ENCODE measurements at places on chromosomes 5 and 9.

DNA sequence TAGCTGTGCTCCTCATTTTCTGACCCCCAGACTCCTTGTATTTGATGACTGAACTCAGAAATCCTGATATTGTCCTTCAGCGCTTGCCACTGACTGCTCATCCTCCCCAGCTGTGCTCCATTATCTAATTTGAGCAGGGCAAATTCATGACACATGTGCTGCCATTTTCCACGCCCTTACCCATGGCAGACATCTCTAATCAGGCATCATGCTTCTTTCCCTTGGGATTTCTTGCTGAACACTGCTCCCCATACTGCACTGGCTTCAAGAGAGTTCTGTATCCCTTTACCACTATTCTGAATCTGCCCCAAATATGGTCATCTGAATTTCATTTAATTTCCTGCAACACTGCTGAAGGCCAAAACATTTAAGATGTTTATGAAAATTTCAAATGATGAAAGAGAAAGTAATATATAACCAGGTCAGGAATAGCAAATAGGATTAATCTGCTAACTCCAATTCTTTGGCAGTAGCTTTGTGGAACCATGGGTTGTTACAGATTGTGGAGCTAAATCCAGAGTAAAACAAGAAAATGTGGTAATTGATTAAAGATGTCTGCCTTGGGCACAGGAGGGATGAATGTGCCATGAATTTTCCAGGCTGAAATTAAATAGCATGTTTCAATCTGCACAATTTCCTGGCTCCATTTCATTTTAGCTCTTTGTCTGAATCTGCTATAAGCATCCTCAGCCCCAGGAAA, 93.6 kb downstream of the CYFIP2 start:
- DNase-seq = no peak

- DNase-seq = no peak
These were observed 158.9 kb downstream of the HINT1 start for GRCh38 chr5:131005963-131006684.

DNA sequence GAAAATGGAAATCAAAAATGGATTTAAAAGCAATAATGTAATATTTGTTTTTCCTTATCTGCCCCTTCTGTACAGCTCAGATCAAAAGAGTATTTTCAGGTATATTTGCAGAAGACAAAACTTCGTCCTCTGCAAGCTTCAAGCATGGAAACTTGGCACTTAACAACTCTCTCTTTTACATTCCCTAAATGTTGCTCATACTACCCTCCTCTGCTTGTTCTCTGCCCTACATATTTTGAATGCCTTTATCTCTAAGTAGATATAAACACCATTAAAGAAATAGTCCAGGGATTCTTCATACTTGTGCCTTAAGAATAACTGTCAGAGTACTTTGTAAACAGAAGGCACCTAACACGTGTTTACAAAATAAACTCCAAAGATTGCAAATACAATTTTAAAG, 19.2 kb upstream of the SMC2 start:
- no peak for DNase-seq

DNA sequence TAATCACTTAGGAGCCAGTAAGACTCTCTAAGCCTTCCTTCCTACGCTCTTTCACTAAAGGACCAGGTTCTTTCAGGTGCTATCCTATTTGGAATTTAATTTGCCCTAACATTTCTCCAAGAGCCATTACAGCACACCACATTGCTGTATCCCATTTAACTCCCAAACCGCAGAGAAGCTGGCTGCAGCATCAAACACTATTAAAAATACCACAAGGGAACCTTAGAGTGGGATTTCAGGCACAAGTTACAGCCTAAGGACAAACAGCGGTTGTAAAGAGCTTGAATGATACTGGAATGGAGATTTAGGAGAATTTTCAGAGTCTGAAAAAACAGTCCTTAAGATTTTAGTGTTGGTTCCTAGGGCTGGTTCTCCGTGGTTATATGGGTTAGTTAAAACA, 566.4 kb downstream of the RAB3C start:
- DNase-seq = no peak

DNA sequence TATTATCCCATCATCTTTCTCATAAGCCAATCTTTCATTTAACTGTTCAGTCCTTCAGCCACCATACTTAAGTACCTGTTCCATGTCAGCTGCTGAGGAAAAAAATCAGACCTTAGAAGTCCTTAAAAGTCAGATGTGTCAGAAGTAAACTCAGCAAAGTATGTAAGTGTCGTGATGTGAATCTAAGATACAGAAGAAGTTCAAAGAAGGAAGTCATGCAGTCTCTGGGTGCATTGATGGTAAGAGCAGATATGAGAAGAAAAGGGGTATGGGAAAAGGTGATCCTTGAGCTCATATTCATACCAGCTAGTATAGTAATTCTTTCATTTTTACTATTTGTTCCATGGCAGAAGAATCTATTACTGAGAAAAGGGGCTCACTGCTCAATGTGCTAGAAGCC, 259.4 kb upstream of the CD180 start:
- DNase-seq = no peak

- no peak for DNase-seq
These were observed 204.4 kb upstream of the ADAMTSL1 start for GRCh38 chr9:18269561-18269960.

DNA sequence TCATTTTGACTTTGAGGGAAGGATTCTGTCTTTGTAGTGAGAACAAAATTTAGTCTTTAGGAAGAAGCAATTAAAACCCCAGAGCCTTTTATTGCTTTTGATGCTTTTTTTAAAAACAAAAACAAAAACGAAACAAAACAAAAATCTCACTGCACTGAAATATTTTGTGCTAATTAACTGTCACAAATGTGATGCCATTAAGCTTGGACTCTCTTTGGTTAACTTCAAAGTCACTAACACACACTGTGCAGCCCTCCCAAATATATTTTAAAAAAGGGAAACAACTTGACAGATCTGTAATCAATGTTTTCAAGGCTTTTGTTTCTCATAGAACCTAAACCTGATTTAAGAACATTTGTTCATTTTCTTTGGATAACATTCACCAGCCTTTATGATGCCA, 290.7 kb downstream of the MAST4 start:
- DNase-seq = no peak

GRCh38 chr5:122192497-122193496, 63.5 kb downstream of the ZNF474 start:
- DNase-seq = no peak

DNA sequence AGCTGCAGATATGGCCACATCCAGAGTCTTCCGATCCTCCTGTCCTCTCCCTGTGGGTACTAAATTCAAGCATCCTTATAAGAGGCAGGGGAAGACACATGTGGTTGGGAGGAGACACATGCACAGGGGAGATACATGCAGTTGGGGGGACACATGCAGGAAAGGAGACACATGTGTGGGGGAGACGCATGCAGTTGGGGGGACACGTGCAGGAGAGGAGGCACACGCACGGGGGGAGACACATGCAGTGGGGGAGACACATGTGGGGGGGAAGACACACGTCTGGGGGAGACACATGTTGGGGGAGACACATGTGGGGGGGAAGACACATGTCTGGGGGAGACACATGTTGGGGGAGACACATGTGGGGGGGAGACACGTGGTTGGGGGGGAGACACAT, 21.2 kb upstream of the OLFM1 start:
- no peak for DNase-seq

DNA sequence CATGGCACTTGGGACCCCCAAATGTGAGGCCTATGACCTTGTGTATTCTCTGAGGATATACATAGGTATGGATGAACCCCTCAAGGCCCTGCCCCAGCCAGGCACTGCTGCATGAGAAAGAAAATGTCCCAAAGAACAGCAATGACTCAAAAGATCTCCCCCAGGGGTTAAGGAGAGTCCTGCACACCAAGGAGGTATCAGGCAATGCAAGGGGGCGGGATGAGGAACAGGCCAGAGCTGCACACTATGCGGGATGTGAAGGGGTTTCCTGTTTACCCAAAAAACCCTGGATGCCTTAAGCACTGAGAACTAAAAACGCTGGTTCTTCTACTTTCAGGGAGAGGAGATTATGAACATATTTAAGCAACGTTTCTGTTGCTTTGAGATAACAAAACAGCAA, 3.4 kb downstream of the RAPGEF1 start:
- no peak for DNase-seq

DNA sequence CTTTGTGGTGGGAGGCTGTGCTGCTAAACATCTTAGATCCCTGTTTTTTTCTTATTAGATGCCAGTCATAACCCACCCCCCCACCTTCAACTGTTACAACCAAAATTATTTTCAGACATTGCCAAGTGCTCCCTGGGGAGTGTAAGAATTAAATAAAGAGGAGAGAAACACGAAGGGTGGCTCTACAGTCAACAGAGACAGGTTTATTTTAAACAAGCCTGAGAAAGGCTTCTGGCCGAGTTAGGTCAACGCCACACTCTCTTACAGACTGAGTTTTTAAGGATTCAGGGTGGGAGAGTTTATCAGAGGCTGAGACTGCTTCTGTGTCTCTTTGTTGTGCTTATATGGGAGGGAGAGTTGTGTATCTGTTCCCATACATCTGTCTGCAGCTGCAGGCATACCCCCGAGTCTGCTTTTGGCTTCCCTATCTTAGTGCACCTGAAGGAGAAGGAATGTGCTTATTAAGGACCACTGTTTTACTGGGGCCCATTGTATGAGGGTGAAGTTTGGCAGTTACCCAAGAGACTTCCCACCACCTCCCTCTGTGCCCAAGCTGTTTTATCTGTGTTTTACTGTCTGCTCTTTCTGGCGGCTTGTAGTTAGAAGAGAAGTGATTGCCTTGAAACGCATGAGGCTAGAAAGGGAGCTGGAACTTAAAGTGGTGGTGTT, 11.4 kb upstream of the GDA start:
- no peak for DNase-seq

DNA sequence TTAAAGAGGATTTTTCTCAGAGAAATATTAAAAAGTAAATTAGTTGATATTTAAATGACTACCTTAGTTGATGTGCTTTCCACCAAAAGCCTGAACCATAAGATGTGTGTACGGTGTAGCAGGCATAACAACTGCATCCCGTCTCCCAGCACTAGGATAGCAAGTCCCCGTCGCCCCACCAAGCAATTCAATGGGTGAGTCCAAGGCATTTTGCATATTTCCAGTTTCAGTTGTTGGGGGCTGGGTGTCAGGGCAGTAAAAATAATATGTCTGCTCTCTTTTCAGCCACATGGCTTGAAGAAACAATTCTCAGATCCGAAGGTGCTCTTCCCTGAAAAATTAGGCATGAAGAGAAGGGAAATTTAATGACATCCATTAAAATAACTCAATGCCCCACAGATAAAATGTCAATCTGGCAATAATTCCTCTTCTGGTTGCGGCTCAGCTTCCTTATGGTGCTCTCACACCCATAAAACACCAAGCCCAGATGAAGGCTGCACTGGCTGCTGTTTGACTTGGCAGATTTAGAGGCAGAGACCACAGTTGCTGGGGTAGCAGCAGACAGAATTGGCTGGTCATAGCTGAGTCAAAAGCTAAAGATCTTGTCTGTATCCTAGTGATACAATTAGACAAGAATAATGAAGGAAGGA, 124.4 kb upstream of the ADCY2 start:
- DNase-seq = no peak

DNA sequence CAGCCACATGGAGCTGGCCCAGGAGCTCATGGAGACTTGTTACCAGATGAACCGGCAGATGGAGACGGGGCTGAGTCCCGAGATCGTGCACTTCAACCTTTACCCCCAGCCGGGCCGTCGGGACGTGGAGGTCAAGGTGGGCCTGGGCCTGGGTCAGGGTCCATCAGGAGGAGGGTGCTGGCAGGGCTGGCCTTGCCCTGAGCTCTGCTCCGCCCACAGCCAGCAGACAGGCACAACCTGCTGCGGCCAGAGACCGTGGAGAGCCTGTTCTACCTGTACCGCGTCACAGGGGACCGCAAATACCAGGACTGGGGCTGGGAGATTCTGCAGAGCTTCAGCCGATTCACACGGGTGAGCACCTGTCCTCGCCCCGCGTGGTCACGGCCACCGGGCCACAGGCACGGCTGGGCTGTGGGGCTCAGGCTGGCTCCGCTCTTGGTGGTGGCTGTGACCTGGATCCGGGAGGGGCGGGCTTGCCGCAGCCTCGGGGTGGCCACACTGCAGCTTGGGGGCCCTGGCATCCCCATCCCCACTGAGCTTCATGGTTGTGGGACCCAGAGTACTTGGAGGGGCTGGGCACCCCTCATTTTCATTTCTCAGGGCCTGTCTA, 7.1 kb downstream of the DPP7 start:
- DNase-seq = no peak

GRCh38 chr9:70639853-70640814, 225.7 kb upstream of the KLF9 start:
- DNase-seq = no peak

DNA sequence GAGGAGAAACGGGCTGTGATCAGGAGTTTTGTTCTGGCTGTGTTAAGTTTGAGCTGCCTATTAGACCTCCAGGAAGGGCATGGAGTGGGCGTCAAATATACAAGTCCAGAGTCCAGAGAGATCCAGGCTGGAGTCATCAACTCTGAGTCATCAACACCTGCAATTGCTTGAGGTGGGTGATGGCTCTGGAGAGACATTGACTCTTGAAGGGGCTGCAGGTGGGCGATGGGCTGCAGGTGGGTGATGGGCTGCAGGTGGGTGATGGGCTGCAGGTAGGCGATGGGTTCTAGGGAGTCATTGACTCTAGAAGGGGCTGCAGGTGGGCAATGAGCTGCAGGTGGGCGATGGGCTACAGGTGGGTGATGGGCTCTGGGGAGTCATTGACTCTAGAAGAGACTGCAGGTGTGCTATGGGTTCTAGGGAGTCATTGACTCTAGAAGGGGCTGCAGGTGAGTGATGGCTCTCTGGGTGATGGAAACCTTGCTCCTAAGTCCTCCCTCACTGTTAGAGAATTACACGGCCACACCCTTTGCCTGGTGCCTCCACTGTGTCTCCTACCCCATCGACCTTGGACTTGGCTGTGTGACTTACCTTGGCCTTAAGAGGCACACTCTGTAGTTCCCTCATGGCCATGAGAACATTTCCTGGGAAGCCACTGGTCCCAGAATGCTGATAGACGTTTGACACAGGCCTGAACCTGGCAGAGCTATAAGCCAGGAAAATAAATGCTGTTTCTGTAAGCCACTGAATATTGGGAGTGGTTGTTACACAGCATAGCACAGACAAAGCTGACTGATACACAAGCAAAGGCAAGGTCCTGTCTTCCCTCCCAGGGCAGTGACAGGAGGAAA, 10.4 kb upstream of the FIBCD1 start:
- no peak for DNase-seq

DNA sequence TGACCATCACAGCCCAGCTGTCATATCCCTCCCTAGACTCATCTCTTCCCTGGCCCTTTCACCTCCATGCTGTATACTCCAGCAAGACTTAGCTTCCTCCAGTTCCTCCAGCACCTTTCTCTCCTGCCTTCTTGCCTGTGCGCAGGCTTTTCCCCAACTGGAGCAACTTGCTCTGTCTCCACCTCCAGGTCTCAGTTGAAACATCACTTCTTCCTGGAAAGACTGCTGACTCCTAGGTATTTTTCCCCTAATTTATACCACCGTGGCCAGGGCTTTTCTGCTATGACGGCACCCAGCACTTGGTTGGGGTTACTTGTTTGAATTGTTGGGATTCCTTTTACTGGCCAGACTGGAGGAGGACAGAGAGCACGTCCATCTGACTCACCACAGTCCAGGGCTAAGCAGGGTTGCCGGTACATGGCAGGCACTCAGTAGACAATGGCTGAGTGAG, 67.5 kb downstream of the KCNIP1 start:
- DNase-seq = no peak

GRCh38 chr9:37650873-37651768, at the start of gene FRMPD1:
TSS of gene FRMPD1 (plus strand) at chr9:37650954. CDS start at chr9:37692642, 41,688 bp downstream.
- DNase-seq = peak; percentile 45

Measured in activated CD4-positive, alpha-beta T cell treated with anti-CD3 and anti-CD28 coated beads for 4 hours (primary cell).